ENCODE measurements at places on chromosomes 1 and 21.

DNA sequence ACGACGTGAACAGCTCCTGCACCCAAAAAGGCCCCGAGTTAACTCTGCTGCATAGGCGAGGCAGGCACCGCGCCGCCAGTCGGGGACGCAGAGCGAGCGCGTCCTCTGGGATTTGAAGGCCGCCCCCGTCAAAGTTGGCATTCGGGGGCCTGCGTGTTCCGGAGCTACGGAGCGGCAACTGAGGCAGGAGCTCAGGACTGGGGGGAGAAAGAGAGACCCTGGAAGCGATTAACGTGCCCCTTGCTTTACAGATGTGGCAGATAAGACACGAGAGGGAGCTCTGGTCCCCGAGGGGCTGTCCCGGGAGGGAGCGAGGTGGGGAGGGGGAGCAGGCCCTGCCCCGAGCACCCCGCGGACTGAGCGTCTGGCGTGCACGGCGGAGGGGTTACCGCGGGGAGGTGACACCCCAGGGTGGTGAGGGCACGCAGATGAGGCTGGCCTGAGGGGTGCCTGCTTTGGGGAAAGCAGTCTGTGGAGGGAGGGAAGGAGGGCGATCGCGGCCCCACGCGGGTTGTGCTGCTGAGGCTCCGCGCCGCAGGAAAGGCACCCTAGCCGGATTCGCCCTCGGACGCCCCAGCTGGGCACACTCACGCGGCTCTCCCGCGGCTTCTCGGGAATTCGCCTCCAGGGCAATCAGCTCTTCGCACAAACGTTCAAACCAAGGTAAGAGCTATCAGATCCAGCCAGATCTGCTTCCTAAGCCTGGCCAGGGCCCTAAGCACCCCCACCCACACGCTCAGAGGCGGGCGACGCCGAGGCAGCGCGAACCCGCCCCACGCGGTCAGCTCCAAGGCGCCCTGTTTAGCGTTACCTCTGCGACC is 26.5 kb downstream of the ACTA1 start:
- no peak for DNase-seq

GRCh38 chr1:85343612-85344255 is 67.3 kb upstream of the BCL10 start:
- no peak for DNase-seq

GRCh38 chr21:28979092-28979491 is 13.6 kb downstream of the LTN1 start:
- no peak for DNase-seq

- no peak for DNase-seq
These were observed 42.6 kb downstream of the RSPH1 start for GRCh38 chr21:42453224-42453985.

DNA sequence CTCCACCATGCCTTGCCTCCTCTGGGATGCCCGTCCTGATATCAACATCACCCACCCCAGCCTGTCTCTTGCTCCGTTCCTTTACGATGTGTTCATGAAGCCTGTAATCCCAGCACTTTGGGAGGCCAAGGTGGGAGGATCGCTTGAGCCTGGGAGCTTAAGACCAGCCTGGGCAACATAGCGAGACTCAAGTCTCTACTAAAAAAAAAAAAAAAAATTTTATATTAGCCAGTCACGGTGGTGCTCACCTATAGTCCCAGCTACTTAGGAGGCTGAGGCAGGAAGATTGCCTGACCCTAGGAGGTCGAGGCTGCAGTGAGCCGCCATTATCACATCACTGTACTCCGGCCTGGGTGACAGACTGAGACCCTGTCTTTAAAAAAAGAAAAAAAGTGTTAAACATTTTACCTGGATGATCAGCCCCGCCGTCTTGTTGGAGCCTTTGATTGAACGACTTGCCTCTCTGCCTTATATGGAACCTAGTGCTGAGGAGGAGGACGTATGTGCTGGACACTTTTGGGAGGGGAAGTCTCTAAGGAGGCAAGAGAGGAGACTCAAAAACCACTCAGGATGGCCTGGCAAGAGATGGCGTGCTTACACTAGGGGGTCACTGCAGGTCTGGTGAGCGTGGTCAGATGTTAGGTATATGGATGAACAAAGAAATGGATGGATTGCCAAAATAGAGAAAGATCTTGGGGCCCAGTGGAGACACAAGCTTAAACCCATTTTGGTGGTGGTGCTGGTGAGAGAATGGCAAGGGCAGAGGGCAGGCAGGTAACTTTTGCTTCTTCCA is 80.5 kb upstream of the IFFO2 start:
- DNase-seq, result no peak

GRCh38 chr1:93588206-93588605 is 93.4 kb downstream of the BCAR3 start:
- peak; percentile 38 for DNase-seq

GRCh38 chr1:197249324-197249723 is 18.7 kb upstream of the CRB1 start:
- no peak for DNase-seq

DNA sequence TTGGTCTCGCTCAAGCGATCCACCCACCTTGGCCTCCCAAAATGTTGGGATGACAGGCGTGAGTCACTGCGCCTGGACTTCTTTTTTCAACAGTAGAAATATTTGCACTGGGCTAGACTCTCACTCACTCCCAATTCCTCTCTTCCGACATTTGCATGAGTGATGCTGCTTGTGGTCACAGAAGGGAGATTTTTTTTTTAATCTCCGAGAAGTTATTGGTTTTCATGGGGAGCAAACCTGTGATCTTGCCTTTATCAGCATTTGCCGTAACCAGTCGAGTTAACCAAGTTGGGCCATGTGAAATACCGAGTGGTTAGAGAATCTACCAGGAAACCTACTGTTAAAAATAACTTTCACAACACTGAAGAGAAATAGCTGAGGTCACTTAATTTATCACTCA is 21.1 kb downstream of the ERG start:
- no peak for DNase-seq

DNA sequence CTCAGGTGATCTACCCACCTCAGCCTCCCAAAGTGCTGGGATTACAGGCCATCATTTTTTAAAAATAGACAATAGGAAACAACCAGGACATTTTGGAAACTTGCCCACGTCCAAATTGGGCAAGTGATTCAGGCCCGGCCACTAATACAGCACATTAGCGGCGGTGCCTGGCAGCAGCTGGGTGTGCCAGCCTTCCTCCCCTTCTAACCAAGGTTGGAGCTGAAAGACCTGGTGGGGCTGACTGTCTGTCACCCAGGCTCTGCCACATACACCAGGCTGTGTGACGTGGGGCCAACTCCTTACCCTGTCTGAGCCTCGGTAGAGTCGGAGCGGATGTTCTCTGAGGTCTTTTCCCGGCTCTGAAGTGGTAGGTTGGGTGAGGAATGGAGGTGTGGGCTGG is 29.6 kb upstream of the TMEM51 start:
- DNase-seq, result no peak

DNA sequence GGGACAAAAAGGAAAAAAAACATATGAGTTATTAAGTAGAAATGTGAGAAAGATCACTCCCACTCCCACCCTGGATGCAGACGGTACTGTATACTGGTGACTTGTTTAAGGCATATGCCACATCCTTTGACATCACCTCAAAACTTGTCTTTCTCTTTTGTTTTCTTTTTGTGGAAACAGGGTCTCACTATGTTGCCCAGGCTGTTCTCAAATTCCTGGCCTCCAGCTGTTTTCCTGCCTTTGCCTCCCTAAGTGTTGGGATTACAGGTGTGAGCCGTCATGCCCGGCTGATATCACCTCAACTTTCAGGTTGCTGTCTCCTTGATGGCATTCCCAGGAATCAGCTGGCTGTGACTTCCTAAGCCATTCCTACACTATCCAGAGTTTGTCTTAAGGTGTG is 18.4 kb upstream of the KHDRBS1 start:
- DNase-seq, result no peak

- DNase-seq, result peak; percentile 87
These were observed 71.0 kb downstream of the PDE9A start for GRCh38 chr21:42724226-42724920.

GRCh38 chr1:113567427-113567826 is 177.1 kb downstream of the MAGI3 start:
- DNase-seq, result no peak

GRCh38 chr1:184788970-184789369 is 34.3 kb upstream of the EDEM3 start:
- no peak for DNase-seq

GRCh38 chr21:42248783-42249597 is 30.1 kb downstream of the ABCG1 start:
- DNase-seq, result no peak

DNA sequence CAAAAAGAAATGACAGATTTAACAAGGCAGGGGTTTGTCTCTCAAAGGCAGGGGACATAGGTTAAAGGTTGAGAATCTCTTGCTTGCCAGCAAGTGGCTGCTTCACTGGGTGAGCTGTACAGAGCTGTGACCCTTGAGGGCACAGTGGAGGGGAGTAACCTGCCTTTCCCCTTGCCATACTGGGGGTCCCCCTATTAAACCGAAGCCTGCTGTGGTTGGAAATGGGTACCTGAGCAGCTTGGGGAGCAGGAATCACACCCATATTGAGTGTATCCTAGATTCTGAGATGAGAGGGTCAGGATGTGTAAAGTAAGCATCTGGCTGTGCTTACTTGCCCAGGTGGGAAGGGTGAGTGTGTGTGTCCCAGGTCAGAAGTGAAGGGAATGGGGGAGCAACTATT is 31.8 kb downstream of the WNT4 start:
- no peak for DNase-seq

DNA sequence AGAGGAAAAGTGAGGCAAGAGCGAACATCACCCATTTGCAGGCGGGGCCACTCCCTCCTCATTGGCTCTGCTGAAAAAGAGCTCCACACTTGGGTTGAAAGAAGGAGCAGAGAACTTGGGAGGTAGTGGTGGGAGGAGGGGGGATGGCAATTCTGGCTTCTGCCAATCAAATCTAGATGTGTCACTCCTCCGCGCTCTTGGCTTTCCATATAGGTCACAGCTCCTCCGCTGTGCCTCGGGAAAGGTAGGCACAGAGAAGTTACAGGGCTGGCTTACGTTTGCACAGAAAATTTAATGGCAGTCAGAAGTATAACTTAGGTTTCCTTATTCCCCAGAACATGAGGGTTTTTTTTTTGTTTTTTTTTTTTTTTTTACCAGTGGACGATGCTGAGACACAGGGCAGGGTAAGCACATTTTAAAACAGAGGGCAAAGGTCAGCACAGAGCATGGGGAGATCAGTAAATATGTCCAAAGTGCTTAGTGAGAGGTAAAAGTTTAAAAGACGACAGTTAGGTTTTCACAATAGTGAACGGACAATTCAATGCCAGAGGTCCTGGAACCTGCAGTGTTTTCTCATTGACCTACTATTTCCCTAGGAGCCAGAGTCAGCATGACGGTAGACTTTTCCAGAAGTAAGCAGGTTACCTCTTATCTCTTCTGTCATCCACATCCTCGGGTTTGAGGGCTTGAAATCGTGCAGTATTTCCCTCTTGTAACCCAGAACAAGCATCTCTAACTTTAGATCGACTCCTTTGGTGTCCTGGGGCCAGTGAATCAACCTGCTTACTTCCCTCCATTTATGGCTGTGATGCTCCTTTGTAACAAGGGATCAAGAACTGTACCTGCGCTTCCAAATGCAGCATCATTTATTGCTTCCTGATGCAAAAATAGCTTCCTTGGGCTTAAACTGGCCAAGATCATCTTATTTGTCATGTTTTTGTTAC is 258.9 kb upstream of the PROX1 start:
- DNase-seq, result no peak

- no peak for DNase-seq
These were observed 1788.1 kb downstream of the BRINP3 start for GRCh38 chr1:188689542-188689941.

- DNase-seq, result no peak
These were observed 225.8 kb upstream of the RUNX1 start for GRCh38 chr21:35274923-35275322.

- DNase-seq, result no peak
These were observed 7.4 kb upstream of the EDEM3 start for GRCh38 chr1:184761969-184762485.

GRCh38 chr1:232590744-232591082 is 39.2 kb downstream of the SIPA1L2 start:
- no peak for DNase-seq

GRCh38 chr1:150132372-150132771 is 17.3 kb upstream of the PLEKHO1 start:
- DNase-seq, result no peak

DNA sequence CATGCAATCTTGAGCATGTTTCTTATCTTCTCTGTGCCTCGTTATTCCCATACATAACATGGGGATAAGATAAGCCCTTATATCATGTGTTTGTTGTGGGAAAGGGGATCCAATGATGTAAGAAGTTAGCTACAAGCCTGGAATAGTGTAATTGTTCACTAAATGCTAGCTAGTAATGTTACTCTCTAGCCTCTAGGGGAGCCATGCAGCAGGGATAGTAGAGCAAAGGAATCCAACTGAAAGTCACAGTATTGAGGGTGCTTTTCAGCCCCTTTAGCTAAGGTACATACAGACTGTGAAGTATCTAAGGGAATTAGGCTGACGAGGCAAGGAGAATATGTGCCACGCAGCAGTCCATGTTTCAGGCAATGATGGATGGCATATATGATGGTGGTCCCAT is 46.9 kb downstream of the IL23R start:
- peak; percentile 11 for DNase-seq

DNA sequence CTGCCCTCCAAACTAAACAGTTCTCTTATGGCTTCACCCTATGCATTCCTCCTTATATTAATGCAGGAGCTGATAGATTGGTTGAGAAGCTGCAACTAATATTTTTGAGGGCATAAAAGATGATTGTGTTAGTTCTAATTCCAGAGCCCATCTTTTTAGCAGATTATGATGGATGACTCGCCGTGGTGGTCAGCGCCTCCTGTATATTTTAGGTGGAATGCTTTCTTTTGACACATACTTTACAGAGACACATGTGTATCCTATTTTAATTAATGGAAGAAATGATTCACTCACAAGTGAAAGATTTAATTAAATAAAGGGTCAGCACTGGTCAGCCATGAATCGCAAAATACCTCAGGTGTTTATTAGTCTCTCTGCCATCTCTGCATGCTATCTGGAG is 120.7 kb downstream of the TM2D1 start:
- DNase-seq, result no peak

- no peak for DNase-seq
These were observed 25.6 kb downstream of the PPP1R12B start for GRCh38 chr1:202374099-202374498.

- no peak for DNase-seq
These were observed 31.9 kb downstream of the PUM1 start for GRCh38 chr1:31033598-31033997.

- DNase-seq, result no peak
These were observed 559 bp downstream of the BACH1 start for GRCh38 chr21:29299046-29299915.

DNA sequence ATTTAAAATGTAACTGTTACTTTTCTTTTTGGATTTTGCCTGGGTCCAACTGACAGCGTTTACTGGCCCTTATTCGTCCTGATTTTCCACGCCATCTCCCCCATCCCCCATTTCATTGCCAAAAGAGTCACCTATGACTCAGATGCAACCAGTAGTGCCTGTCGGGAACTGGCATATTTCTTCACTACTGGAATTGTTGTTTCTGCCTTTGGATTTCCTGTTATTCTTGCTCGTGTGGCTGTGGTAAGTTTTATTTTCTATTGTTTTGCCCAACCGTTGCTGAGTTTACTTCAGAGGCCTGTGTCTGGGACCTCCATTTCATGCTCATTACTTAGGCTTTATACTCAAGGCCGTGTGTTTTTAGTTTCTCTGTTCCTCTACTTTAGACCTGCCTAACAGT is 9.3 kb downstream of the LEPR start:
- peak; percentile 69 for DNase-seq
